GM06990 (cell line): ENCODE measurements at places on chromosomes 13 and 19.

- peak; percentile 20 for DNase-seq
Observed at GRCh38 chr13:102399791-102400674, 1.8 kb downstream of the FGF14 start.

- DNase-seq = no peak
Observed at GRCh38 chr13:97026531-97027161, 32.4 kb upstream of the OXGR1 start.

- DNase-seq = no peak
Observed at GRCh38 chr19:28351761-28352160, 861.2 kb downstream of the UQCRFS1 start.

- no peak for DNase-seq
Observed at GRCh38 chr19:58304748-58305064, 471 bp upstream of the ERVK3-1 start.

DNA sequence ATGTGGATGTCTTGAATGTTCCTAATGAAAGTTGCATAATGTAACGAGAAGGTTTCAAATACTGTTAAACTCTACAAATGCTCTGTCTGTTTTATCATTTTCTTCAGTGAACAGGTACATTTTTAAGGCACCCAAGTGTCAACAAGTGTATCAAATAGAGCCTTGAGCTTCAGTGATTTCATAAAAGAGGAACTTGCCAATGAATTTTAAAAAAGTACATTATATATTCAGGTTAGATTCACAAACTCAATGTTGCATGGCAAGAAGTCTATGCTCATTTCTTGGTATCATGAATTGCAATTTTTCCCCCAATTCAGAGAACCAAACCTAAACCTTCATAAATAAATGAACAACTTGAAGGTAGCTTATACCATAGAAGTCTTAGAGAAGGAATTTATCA, 838.8 kb downstream of the PCDH9 start:
- no peak for DNase-seq

DNA sequence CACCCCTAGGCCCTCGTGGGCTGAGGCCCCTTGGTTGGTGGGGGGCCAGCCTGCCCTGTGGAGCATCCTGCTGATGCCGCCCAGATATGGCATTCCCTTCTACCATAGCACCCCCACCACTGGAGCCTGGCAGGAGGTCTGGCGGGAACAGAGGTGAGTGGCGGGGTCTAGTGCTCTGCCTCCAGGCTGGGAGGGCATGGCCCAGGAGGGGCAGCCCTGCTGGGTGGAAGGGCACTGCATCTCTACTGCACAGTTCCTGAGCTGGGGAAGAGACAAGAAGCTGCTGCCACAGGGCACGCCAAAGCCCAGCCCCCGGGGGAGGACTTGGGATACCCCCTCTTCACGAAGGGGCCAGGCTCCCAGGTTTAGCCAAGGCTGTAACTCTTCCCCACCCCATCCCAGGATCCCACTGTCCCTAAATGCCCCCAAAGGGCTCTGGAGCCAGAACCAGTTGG, 2.4 kb upstream of the KMT2B start:
- DNase-seq = no peak

DNA sequence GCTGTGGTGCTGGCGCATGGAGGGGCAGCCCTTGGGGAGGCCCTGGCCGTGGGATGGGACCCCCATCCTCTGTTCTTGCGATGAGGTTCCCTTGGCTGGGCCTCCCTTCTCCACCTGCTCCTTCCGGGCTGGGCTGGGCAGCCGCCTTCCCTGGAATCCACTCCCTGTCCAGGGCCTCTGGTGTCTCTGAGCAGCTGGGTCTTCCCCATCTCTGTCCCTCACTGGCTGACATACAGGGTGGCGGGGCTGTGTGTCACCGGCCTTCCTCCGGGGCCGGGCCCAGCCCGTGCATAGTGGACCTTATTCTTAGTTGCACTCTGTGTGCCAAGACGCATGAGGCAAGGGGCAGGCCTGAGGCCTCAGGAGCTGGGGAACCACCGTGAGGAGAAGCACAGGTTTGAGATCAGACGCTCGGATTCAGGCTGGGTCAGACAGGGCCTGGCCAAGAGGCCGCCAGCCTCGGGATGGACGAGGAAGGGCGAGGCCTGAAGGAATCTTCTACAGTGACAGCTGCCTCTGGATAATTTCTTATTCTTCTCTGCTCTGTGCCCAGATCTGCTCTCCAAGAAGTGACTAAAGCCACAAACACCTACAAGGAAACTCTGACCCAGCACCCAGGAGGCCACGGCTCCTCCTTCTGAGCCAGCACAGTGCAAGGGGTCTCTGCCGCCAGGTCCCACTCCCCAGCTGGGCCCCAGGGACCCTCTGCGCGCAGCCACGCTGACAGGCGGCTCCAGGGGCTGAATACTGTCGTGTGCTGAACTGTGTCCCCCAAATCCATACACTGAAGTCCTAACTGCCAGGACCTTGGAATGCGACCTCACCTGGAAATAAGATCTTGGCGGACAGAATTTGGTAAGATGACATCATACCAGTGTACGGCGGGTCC, 11.0 kb downstream of the SGTA start:
- DNase-seq = no peak

DNA sequence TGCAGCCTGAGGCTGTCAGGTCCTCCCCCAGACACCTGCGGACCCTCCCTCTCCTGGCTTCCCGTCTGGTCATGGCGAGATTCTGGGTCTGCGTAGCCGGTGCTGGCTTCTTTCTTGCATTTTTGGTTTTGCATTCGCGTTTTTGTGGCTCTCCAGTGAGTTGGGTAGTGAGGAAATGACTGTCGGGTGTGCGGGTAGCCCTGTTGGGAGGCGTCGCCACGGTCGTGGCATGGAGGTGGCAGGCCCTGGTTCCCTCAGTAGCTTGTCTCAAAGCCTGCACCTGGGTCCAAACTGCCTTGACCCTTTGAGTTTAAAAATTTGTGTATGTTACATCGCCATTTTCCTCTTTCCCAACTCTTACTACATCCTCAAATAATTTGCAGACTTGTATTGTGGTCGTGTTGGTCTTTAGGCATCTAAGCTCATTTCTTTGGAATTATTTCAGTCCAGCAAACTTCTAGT, 344 bp downstream of the NHLRC3 start:
- DNase-seq = no peak

GRCh38 chr13:110329798-110330461, 22.8 kb downstream of the COL4A2 start:
- DNase-seq = no peak

DNA sequence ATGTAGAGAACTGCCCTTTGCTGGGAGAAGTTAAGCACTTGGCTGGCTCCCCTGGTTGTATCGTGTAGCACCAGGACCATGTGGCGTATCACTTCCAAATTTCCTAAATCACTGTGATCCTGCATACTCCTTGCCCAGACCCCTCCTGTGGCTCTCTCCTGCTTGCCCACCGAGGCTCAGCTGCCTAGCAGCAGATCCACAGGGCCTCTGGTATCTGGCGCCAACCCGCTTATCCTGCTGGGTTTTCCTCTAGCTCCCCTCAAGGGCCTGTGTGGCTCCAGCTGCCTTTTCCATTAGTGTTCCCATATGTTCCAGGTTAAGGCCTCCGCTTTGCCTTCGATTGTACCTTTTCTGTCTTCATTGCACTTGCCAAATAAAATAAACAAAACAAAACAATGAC, 16.5 kb downstream of the LRCH1 start:
- no peak for DNase-seq

DNA sequence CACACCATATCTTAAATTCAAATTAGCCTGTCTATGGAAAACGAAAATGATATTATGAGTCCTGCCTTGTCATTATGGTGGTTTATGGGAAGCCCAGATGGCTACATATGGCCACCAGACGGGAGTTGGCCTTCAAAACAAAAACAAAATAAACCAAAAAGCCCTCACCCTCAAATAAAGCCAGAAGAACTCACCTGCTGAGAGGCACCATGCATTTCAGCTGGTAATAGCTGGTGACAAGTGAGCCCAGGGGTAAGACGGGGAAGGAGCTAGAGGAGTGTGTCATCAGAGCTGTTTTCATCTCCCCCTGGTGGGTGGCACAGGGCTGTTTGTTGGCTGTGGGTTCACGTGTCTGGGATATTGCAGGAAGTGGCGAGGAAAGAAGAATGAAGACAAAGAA, 152.9 kb downstream of the EFNB2 start:
- no peak for DNase-seq

GRCh38 chr13:109785892-109786450, 412 bp downstream of the IRS2 start:
- no peak for DNase-seq

DNA sequence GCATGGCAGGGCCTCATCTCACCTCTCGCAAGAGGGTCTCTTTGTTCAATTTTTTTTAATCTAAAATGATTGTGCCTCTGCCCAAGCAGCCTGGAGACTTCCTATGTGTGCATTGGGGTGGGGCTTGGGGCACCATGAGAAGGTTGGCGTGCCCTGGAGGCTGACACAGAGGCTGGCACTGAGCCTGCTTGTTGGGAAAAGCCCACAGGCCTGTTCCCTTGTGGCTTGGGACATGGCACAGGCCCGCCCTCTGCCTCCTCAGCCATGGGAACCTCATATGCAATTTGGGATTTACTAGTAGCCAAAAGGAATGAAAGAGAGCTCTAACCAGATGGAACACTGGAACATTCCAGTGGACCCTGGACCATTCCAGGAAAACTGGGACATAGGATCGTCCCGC, 8.0 kb downstream of the FXYD3 start:
- DNase-seq = no peak

- DNase-seq = no peak
Observed at GRCh38 chr13:110285991-110286832, 20.7 kb downstream of the COL4A1 start.

DNA sequence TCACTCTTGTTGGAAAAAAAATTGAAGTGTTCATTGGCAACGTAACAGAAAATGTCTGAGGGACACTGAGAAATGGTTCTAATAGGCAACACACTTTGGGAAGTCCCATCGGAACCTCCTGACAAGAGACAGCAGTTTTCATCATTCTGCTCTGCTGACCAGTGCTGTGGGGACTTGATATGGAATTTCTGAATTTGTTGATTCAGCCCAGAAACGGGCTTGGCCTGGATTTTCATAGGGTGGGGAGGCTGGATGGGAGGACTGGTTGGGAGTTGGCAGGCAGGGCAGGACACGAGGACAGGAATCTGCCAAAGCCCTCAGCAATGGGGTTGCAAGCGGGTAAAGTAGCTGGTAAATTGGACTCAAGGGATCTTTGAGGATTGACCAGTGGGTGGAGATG, 96.5 kb downstream of the DCT start:
- no peak for DNase-seq

- DNase-seq = no peak
Observed at GRCh38 chr19:54478677-54479266, 5.7 kb upstream of the CDC42EP5 start.
